ENCODE measurements at places on chromosomes 3 and 15. TPM values are rescaled to one million over a fixed set of nuclear protein-coding genes. Genes with fewer than 3 reads are reported as not detected.

USP3 gene
- 45.0 TPM for total RNA-seq

LRRN1 gene
- total RNA-seq = not detected

CLRN1 gene
- not detected for total RNA-seq

AHSG gene
- total RNA-seq = not detected

CCK gene
- 0.94 TPM for total RNA-seq

CXCR6 gene
- total RNA-seq = not detected

PLSCR2 gene
- total RNA-seq = not detected

CLEC3B gene
- not detected for total RNA-seq

Data from A549 treated with RU486 at 1 μM for 4 hours (cell line).